ENCODE measurements at places on chromosomes 7 and 10.

GRCh38 chr7:73822319-73823173 is 8.2 kb upstream of the CLDN4 start:
- no peak for DNase-seq

GRCh38 chr7:123211545-123211944 is 11.8 kb upstream of the SLC13A1 start:
- no peak for DNase-seq

- no peak for DNase-seq
Measured at GRCh38 chr10:1644191-1644711, 93.1 kb downstream of the ADARB2 start.

DNA sequence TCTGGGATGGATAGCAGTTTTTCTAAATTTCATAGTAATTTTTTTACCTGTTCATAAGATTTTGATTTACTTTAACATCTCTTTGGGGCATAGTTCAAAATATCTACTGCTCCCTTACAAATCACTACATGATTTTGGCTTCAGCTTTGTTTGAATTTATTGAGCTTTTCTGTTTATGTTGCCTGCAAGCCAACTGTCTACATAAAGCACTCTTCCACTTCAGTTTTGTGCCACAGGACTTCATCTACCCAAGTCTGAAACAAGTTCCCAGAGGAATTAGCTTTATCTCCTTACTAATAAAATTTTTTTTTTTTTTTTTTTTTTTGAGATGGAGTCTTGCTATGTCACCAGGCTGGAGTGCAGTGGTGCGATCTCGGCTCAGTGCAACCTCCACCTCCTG is 45.4 kb upstream of the KMT2E start:
- DNase-seq, result no peak

GRCh38 chr10:73650537-73651331 is 5.1 kb downstream of the SYNPO2L start:
- DNase-seq, result no peak

GRCh38 chr10:61958311-61958710 is 56.8 kb downstream of the ARID5B start:
- DNase-seq, result no peak

Measured in cortex of kidney (tissue), 1 donor.